ENCODE measurements at places on chromosomes 1 and 21.

- DNase-seq = no peak
Measured at GRCh38 chr1:111467865-111468716, 5.7 kb upstream of the C1orf162 start.

DNA sequence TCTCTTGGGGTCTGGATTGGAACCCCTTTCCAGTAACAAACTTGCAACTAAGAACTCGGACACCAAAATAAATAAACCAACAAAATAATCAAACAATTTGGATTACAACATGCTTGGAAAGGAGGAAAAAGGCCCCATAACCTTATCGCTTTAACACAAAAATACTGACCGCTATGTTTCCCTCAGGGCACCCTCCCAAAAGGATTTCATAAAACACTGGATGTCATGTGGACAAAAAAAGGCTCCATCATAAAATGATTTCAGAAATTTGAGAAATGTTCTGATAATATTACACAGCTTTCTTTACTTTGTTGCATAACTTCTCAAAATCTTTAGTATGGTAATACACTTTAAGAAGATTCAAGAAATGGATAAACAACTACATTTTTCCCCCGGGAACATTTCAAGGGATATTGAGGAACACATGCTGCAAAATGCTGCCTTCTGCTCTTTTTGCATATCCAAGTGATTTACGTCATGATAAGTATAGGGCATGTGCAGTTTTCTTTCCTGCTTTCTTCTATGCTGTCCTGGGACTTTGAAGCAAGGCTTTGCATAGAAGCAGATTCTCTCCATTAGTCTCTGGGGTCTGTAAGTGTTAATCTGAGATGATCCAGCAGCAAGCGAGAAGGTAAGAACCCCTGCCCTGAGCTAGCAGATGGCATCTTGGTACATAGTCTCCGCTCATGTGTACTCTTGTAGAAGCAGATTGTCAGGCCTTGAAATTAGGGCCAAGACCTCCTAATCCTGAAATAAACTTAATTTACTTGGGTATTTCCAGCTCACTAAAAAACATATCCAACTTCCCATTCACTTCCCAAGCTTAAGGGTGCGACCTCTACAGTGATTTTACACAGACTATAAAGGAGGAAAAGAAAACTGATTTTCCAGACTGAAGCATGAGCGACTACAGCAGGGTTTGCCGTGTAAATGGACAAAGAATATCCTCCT is 85.5 kb upstream of the KIAA0040 start:
- no peak for DNase-seq

DNA sequence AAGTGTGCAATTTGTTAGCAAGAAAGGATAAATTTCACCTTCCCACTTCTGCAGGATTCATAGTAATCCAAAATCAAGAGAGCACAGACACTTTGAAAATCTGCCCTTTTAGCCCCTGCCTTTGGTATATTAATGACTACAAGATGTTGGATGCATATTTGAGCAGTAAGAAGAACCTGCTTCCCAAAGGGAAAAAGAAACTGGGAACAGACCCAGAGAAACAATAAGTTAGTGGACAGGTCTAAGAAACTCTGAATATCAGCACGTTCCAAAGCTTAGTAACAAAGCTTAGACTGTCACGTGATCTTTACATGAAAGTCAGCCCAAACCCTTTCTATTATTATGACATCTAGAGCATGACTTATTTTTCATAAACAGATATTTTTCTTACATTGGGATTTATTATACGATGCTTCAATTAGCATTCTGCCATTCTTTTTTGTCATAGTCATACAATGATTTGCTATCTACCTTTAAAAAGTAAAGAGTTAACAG is 390.9 kb upstream of the ADGRL2 start:
- no peak for DNase-seq

DNA sequence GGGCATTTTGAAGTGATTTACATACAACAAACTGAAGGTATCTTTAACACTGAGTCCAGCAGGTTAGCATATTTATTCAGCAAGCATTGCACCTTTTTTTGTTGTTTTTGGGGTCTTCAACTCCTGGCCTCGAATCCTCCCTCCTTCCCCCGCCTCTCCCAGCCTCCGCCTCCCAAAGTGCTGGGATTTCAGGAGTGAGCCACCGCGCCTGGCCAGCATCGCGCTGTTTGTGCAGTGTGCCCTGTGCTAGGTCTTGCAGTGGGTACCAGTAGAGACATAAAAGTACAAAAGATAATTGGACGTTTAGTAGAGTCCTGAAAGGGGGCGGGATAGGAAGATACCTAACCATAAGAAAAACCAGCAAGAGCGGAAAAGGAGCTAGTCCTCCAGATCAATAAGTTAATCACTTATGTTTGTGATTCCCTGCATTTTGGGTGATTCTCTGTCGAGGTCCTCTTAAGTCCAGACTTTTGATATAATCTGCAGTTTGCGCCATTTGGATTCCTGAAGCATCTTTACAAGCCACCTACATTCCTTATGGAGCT is 111.8 kb downstream of the OSBPL9 start:
- DNase-seq = no peak

DNA sequence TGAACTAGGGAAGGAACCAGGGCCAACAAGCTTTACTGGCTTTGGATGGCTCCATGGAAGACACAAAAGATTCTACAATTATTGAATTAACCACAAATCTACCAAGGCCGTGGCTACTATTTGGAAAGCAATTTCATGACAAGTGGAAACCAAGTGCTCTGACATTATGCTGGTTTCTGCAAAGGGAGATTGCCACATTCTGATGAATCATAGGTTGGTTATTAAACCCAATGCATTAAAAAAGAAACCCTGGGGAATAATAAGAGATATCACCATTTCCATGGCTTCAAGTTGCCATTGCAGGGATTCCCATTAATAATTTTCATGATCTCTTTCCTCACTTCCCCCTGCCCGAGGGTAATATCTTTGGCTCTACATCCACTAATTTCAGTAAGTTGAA is 359.2 kb upstream of the NCAM2 start:
- no peak for DNase-seq

GRCh38 chr1:194062526-194062925 is 876.1 kb upstream of the B3GALT2 start:
- no peak for DNase-seq

- DNase-seq = no peak
Measured at GRCh38 chr1:155278689-155279160, 1.5 kb downstream of the HCN3 start.

DNA sequence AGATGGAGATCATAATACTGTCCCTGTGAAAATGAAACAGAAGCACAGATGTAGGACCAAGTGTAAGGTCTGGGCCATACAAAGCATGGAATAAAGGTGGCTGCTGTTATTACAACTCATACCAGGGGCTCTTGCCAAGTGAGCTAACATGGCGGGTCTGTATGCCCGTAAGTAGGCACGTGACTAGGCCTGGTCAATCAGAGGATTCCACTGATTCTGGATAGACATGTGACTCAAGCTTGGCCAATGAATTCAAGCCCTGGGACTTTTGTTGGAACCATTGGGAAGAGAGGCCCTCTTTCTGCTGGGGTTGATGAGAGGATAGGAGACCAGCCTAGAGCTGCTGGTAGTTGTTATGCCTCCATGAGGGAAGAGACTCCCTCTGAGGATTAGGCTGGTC is 47.8 kb upstream of the WNT4 start:
- no peak for DNase-seq

DNA sequence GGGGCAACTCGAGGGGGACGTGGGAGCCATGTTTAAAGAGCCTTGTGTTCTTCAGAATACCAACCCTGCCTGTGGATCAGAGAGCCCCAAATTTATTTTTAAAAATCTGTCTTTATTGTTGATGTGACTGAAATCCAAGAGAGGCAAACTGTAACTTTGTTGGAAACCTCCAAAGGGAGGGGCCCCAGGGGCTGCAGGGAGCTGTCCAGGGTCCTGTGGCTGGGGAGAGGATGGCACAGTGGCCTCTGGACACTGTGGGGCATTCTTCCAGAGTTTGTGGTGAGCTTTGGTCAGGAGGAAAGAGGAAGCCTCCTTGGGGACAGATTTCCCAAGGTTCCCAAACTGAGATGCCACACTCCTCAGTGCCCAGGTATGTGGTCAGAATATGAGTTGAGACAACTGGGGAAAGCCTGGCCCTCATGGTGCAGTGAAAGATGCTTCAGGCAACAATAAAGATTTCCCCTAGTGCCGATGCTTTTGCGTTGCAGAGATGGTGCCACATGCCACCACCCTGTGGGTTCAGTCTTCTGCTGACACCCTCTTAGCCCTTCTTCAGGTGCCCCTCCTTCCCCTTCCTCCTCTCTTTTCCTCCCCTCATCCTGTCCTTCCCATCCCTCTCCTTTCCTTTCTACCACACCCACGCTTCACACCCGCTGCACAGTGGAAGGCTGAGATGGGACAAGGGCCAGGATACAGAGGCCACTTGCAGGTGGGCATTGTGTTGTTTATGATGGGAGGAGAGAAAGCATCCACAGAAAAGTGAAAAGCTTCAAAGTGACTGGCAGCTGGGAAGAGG is 122.1 kb downstream of the UCK2 start:
- DNase-seq = no peak

DNA sequence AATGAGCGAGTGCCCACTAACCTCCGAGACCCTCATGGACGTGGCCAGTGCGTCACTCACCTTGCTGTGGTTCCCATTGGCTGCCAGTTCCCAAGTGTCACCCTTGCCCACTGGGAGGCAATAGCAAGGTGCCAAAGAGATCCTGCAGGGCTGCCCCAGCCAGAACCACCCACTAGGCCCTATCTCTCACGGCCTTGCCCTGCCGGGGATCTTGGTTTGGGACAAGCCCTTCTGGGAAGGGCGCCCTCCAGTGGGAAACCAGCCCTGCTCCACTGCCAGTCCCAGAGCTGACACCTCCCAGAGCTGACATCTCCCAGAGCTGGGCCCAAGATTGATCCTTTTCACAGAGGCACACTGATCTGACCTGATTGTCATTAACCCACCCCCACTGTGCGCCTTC is 2.1 kb upstream of the SELENON start:
- DNase-seq = no peak

GRCh38 chr1:199657449-199657848 is 370.1 kb upstream of the NR5A2 start:
- no peak for DNase-seq

GRCh38 chr21:42769820-42770716 is 109.3 kb downstream of the WDR4 start:
- DNase-seq = no peak

DNA sequence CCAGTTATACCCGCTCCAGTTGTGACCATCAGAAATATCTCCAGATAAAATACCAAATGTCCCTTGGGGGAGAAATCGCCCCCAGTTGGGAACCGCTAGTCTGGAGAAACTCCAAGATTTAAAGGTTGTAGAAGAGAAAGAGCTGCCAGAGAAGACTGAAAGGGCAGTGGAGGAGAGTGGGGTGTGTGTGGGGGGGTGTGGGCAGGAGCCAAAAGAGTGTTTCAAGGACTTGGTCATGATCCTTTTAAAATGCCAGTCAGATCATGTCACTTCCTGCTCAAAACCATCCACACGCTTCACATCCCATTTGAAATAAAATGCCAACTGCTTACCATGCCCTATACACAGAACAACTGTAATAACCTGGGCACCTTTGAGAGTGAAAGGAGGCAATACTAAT is 3.4 kb upstream of the HEYL start:
- DNase-seq = peak; percentile 27

DNA sequence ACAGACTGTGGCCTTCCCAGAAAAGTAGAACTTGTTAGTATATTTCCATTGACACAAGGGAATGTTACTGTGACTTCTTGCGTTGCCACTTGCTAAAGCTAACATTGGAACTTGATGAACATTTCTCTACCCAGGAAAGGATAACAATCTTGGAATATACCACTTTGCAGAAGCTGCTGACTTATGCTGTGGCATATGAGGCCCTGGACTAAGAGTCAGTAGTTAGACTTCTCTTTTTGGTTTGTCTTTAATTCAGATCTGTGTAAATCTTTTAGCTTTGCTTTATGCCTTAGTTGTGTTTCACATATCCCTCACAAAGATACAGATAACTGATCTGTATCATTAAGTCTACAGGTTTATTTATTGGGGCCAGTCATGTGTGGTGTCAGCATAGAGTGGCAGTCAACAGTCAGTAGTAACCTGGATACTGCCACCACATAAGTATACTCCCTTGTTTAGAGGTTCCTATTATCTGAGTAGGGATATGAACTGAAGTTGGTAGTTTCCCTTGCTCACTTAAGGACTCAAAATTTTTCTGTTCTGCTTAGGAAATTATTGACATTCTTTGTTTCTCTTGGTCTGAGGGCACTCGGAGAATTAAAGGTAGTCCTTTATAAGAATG is 14.7 kb downstream of the RNF2 start:
- no peak for DNase-seq

DNA sequence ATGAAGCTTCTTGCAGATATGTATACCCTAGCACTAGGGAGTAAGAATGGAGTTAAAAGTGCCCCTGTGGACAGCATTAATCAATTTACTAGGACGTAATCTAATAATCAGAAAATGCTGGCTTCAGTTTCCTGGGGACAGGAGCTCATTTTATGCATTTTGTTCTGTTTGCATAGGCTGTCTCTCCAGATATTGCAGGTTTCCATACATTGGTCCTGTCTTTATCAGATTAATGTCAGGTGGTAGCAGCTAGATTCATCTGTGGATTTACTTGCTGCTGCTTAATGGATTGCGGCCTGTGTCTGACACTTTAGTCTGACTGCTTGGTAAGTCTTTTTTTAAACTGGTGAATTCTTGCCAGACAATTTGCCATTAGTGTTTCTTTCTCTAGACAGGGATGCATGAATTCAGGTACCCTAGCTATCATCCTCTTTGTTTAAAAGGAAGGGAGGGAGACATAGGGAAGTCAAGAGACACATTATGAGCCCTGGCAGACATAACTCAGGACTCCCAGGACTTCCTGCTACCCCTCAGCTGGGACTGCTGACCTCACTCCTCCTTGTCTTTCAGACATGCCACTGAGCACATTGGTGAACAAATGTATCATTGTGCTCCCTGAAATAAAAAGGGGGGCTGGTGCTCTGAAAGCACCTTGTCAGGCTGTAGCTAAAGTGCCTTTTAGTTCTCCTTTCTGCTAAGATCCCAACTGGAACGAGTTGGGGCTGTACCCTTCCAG is 47.7 kb downstream of the NOS1AP start:
- DNase-seq = no peak

DNA sequence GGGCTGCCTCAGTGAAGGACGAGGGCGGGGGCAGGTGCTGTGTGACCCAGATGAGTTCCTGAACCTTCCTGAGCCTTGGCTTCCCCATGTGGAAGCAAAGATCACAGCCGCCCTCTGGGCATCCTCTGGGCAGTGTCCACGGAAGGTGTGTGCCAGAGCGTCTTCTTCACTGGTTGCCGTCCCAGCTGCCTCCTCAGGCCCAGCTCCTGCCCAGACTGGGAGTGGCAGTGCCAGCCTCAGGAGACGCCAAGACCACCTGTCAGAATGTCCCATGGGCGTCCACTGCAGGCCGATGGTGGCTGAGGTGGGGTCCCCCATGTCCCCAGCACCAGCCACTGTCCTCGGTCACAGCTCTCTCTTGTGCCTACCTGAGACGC is 10.2 kb downstream of the ARHGEF16 start:
- no peak for DNase-seq

All from GM04503 (cell line).